Vagina (tissue), 2 donors: ENCODE measurements at places on chromosomes 13 and 19.

- no peak overlapping the region for H3K27ac ChIP-seq
- H3K4me3 ChIP-seq = no peak overlapping the region
- H3K36me3 ChIP-seq = no peaks in the 10 kb centered on the region
- no peak for DNase-seq
These were observed 1.4 kb upstream of the CD209 start for GRCh38 chr19:7748756-7749155.

DNA sequence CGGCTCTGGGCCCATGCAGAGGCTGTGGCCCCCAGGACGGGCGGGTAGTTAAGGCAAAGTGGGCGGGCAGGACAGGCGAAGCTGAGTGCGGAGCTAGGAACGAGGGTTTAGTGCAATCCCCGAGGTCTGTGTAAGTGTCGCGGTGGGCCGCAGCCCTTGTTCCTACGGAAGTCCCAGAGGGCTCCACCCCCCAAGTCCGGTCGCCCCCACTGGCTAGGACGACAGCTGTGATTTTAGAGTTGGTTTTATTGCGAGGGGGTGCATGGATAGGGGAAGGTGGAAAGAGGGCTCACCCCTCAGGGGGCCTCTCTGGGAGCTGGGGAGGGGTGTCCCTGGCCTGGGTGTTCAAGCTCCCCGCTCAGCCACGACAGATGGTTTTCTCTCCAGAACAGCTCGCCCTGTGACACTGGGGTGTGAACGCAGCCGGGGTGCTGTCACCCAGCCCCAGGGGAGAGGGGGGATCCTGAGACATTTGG, 21.7 kb downstream of the ZBTB7A start:
- peaks cover 43% of the 10 kb centered on the region for H3K4me1 ChIP-seq
- H3K27me3 ChIP-seq = no peaks in the 10 kb centered on the region
- no peak overlapping the region for H3K27ac ChIP-seq
- H3K4me3 ChIP-seq = no peak overlapping the region

DNA sequence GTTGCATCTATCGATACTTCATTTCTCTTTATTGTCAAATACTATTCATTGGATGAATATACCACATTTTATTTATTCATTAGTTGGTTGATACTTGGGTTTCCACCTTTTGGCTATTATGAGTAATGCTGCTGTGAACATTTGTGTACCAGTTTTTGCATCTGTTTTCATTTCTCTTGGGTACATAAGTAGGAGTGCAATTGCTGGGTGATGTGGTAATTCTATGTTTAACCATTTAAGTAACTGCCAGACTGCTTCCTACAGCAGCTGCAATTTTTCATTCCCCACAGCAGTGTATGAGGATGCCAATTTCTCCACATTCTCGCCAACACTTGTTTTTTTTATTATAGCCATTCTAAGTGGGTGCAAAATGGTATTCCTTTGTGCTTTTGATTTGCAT, 2.6 kb downstream of the KCNJ14 start:
- no peaks in the 10 kb centered on the region for H3K27me3 ChIP-seq
- H3K36me3 ChIP-seq = no peaks in the 10 kb centered on the region
- H3K4me1 ChIP-seq = no peaks in the 10 kb centered on the region
- DNase-seq = no peak
- H3K27ac ChIP-seq = no peak overlapping the region

GRCh38 chr13:23654111-23655110, 84.2 kb downstream of the TNFRSF19 start:
- no peak overlapping the region for H3K4me3 ChIP-seq
- no peak overlapping the region for H3K27ac ChIP-seq
- no peaks in the 10 kb centered on the region for H3K36me3 ChIP-seq
- no peak for DNase-seq

DNA sequence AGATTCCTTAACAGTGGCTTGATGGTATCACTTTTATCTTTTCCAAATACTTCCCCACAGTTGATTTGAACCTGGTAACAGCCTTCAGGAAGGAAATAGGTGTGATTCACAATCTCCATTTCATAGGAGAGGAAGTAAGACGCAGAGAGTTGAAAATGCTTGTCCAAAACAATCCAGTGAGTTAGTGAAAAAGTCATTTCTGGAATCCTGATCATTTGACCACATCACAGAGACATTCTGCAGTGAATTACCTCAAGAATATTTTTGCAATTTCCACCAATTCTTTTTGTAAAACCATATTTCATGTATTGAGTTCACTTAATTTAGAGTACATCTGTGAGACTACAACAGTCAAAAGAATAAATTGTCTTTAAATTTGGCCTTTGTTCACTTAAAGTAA, 292.8 kb downstream of the DCLK1 start:
- H3K27ac ChIP-seq = no peak overlapping the region
- no peaks in the 10 kb centered on the region for H3K4me1 ChIP-seq
- no peaks in the 10 kb centered on the region for H3K27me3 ChIP-seq
- H3K4me3 ChIP-seq = no peak overlapping the region
- no peaks in the 10 kb centered on the region for H3K36me3 ChIP-seq

GRCh38 chr13:59696271-59696670, 467.5 kb downstream of the DIAPH3 start:
- no peak overlapping the region for H3K4me3 ChIP-seq
- H3K27ac ChIP-seq = no peak overlapping the region
- H3K36me3 ChIP-seq = no peaks in the 10 kb centered on the region
- no peaks in the 10 kb centered on the region for H3K27me3 ChIP-seq
- DNase-seq = no peak
- no peaks in the 10 kb centered on the region for H3K4me1 ChIP-seq

DNA sequence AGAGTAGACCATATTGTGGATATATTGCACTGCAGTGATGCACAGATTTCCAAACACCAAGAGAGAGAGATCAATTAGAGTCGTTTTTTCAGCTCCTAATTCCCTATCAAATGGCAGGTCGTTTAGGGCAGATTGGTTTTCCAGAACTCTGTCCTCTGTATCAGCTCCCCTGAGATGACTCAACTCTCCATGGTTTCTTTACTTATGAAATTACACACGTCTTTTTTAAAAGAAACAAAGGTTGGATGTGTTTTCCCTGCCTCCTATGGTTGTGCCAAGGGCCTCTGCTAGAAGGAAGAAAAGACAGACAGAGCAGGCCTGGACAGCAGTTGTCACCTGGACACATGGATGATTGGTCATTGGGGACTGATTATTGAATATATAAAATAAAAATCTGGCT, 478.1 kb upstream of the NBEA start:
- no peaks in the 10 kb centered on the region for H3K36me3 ChIP-seq
- H3K4me3 ChIP-seq = no peak overlapping the region
- no peak overlapping the region for H3K27ac ChIP-seq

- peak overlapping the region; percentile 81 for H3K27ac ChIP-seq
- no peaks in the 10 kb centered on the region for H3K27me3 ChIP-seq
- peaks cover 15% of the 10 kb centered on the region for H3K4me1 ChIP-seq
- H3K36me3 ChIP-seq = no peaks in the 10 kb centered on the region
- H3K4me3 ChIP-seq = peak overlapping the region; percentile 54
These were observed 572 bp downstream of the UCHL3 start for GRCh38 chr13:75550159-75550567.

DNA sequence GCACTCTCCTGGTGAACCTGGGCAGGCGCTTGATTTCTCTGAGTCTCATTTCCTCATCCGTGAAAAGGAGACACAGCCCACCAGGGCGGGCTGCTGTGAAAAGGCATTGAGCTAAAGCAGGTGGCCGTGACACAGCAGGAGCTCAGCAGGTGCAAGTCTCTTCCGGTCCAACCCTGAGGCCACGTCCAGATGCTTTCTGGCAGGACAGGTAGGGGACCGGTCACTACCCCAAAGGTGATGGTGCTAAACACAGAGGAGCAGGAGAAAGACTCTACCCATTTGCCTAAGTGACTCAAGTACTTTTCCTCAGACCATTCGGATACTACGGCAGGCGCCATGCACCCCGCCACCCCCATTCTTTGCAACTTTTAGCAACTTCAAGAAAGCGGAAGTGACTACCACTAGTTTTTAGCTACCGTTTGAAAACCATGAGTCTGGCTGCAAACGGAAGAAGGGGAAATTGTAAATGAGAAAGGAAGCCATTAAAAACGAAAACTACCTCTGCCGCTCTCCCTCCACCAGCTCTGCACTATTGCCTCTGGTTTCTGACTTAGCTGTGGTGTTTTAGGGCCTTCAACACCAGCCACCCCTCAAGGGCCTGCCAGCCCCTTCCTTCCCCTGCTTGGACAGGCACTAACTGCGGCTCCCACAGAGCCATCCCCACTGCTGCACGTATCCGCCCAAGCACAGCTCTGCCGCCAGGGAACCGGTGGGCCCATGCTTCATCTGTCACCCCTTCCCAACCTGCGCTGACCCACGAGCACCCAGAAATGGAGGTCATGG, 4.8 kb downstream of the PPP6R1 start:
- no peaks in the 10 kb centered on the region for H3K27me3 ChIP-seq
- no peak for DNase-seq
- H3K27ac ChIP-seq = peak overlapping the region; percentile 60
- H3K36me3 ChIP-seq = no peaks in the 10 kb centered on the region

GRCh38 chr19:38670921-38671398, 23.5 kb downstream of the ACTN4 start:
- H3K27me3 ChIP-seq = no peaks in the 10 kb centered on the region
- peaks cover 83% of the 10 kb centered on the region for H3K4me1 ChIP-seq
- peak overlapping the region; percentile 97 for H3K27ac ChIP-seq
- no peak overlapping the region for H3K4me3 ChIP-seq
- no peaks in the 10 kb centered on the region for H3K36me3 ChIP-seq

DNA sequence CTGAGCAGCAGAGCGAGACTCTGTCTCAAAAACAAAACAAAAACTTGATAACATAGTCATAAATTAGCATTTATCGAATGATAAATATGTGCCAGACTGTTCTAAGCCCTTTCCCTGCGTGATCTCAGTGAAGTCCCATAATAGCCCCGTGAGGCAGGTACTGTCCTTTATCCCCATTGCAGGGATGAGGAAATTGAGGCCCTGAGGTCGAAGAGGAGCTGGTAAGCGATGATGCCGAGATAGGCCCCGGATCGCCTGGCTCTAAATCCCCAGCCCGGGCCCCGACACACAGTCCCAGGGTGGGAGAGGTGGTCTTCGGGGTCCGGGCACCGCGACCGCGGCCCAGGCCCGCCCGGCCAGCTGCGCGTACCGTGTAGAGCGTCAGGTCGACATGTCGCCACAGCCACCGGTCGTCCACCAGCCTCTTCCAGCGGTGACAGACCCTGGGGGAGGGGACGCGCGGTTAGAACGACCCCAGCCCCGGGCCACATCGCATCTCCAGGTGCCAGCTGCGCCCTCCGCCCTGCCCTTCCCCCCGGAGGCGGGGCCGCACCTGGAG, 625 bp downstream of the FBXL12 start:
- no peaks in the 10 kb centered on the region for H3K27me3 ChIP-seq
- no peak for DNase-seq
- H3K36me3 ChIP-seq = no peaks in the 10 kb centered on the region
- H3K4me1 ChIP-seq = peaks cover 29% of the 10 kb centered on the region
- peak overlapping the region; percentile 88 for H3K27ac ChIP-seq

DNA sequence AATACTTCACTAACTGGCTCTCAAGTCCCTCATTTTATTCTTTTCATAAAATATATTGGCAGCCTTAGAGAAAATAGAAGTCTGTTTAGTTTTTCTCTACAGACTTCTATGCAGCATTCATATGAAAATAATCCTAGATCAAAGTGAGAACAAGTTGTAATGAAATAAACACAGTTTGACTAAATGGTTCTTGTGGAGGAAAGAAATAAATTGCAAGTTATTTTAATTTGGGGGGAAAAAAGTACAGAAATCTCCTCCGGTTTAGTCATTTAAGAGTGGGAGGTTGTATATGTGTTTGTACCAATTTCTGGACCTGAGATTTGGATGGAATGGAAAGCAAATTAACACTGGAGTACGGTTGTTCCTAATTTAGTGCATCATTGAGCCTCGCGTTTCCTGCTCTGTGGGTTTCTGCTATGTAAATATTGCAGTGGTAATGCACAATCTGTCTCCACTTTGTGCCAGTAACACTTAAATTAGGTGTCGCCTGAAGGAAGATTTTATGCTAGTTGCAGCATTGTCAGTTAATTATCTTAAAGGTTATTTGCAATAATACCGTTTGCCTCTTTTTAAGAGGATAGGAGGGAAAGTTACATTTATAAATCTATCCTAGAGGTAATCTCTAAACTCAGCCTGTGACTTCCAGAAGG, 100.2 kb downstream of the ZIC5 start:
- no peaks in the 10 kb centered on the region for H3K36me3 ChIP-seq
- H3K4me1 ChIP-seq = no peaks in the 10 kb centered on the region
- H3K27ac ChIP-seq = no peak overlapping the region
- H3K4me3 ChIP-seq = no peak overlapping the region
- H3K27me3 ChIP-seq = no peaks in the 10 kb centered on the region
- DNase-seq = no peak

GRCh38 chr13:101985321-101985720, 416.5 kb downstream of the FGF14 start:
- H3K27me3 ChIP-seq = no peaks in the 10 kb centered on the region
- H3K27ac ChIP-seq = no peak overlapping the region
- no peaks in the 10 kb centered on the region for H3K36me3 ChIP-seq
- H3K4me1 ChIP-seq = no peaks in the 10 kb centered on the region

GRCh38 chr19:45455707-45456499, 11.9 kb upstream of the FOSB start:
- H3K36me3 ChIP-seq = no peaks in the 10 kb centered on the region
- H3K4me1 ChIP-seq = peaks cover 32% of the 10 kb centered on the region
- H3K27me3 ChIP-seq = no peaks in the 10 kb centered on the region

- no peak overlapping the region for H3K4me3 ChIP-seq
- H3K4me1 ChIP-seq = peaks cover 55% of the 10 kb centered on the region
- H3K36me3 ChIP-seq = no peaks in the 10 kb centered on the region
- H3K27me3 ChIP-seq = no peaks in the 10 kb centered on the region
- H3K27ac ChIP-seq = peak overlapping the region; percentile 78
These were observed 19.7 kb downstream of the LYL1 start for GRCh38 chr19:13083008-13083404.

GRCh38 chr13:35781036-35782000, 304.8 kb upstream of the MAB21L1 start:
- H3K36me3 ChIP-seq = no peaks in the 10 kb centered on the region
- H3K4me1 ChIP-seq = peaks cover 15% of the 10 kb centered on the region
- no peak overlapping the region for H3K27ac ChIP-seq
- no peak overlapping the region for H3K4me3 ChIP-seq

DNA sequence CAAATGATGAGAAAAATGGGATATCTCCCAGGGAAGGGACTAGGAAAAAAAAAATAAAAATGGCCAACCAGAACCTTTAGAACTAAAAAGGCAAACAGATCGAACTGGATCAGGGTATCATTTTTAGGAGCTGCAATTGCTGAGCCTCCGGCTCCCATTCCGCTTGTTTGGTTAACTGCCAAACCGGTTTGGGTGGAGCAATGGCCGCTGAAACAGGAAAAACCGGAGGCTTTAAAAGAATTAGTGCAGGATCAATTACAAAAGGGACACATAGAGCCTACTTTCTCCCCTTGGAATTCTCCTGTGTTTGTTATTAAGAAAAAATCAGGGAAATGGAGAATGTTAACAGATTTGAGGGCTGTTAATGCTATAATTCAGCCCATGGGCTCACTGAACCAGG, 12.7 kb upstream of the ZNF443 start:
- no peaks in the 10 kb centered on the region for H3K27me3 ChIP-seq
- no peak for DNase-seq
- H3K4me3 ChIP-seq = no peak overlapping the region

- H3K27ac ChIP-seq = no peak overlapping the region
- no peaks in the 10 kb centered on the region for H3K27me3 ChIP-seq
- H3K4me1 ChIP-seq = peaks cover 33% of the 10 kb centered on the region
- DNase-seq = peak; percentile 75
These were observed 1.7 kb downstream of the ATP13A1 start for GRCh38 chr19:19661675-19662251.
